ENCODE measurements at places on chromosomes 11 and 22.

- DNase-seq: no peak
Observed at GRCh38 chr11:110297076-110297725, 787 bp upstream of the RDX start.

DNA sequence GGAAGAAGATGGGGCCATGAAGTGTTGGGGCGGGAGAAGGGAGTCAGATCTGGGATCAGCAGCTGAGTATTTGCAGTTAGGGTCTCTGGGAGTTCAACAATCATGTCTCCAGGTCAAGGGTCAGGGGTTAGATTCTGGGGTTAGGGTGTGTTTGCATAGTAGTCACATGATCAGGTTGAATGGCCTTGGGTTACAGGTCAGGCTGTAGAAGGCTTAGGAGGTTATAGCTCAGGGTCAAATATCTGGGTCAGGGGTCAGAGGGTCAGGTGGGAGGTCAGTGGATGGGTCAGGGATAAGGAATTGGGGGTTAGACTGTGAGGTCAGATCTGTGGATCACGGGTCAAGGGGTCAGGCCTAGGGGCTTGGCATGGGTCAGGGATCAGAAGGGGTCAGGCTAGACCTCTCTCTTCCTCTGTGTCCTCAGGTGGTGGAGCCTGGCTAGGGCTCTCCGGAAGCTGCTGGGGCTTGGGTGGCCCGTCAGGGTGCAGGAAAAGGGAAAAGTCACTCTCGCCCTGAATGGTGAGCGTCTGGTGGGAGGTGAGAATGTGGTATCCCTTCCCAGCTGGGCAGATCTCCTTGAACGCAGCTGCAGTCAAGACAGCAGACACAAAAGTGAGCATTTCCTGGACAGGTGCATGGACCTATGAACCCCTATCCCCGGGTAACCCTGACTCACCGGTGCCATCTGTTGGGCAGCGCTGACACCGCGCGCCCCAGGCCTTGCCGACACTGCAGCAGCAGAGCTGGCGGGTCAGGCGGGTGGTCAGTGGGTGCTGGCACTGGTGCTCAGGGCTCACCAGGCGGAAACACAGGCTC, 6.4 kb downstream of the LTBP3 start:
- peak; percentile 79 for DNase-seq

DNA sequence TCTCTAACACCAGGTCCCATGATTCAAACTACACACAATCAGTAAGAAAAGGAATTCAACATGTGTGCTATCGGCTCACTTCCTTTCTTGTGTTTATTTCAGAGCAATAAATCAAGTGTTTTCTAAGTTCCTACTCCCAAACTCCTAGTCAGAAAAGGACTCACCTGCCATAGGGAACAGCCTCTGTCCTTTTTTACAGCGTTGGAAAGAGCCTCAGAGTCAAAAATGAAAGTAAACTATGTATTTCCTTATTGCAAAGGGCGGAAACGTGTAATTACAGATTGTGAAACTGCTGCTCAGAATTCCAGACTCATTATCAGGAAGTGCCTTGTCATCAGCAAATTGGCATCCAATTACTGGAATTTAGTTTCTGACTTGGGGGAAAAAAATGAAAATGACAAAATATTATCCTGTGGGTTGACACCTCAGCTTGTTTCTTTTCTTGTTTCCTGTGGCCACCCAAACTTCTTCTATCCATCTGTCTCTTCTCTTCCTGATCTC, at the start of gene CASP4:
TSS of gene CASP4 (minus strand) at position 220 of the 501 bp plus-strand sequence. CDS start at position 171, 49 bp downstream.
- DNase-seq: no peak

- DNase-seq: no peak
Observed at GRCh38 chr11:68989936-68990606, 9.3 kb upstream of the MRGPRD start.

GRCh38 chr11:914747-915501, 4.3 kb upstream of the CHID1 start:
- no peak for DNase-seq

GRCh38 chr11:8086001-8086479, 5.0 kb downstream of the TUB start:
- DNase-seq: no peak

DNA sequence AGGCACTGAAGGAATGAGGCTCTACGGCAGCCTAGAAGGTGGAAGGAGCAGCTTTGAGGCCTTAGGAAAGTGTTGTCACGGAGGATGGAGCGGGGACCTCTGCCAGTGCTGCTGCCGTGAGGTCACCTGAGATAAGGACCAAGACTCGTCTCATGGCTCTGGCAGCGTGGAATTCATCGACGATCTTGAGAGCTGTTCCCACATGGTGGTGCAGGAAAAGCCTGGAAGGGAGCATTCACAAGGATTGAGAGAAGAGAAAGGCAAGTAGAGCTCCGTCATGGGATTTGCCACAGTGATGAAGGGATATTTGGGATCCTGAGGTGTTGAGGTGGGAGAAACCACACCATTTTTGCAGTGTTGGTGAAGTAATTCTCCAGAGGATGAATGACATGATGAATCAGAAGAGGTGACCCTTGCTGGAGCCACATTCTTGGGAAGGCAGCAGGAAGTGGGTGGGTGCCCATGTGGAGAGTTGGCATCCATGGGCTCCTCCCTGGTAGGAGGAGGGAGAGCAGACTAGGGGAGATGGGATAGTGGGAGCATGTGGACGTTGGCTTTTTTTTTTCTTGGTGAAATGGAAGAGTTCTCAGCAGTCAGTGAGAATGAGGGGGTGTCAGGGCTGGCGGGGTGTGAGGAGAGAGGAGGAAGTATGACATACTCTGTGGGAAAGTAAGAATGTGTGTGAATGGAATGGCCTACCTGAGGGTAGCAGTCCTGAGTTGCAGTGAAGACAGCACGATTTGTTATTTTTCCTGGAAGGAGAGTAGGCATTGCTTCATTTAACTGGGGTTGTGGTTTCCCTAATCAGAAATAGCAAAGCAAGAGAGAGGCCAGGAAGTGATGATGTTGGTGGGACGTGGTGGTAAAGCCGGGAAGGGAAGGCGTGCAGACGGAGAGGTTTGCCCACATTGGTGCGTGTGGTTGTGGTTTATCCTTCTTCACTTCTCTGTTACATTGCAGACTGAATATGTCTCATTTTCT, 11.1 kb downstream of the PPP6R3 start:
- DNase-seq: peak; percentile 86

GRCh38 chr11:119999220-119999619, 138.7 kb downstream of the TRIM29 start:
- no peak for DNase-seq

DNA sequence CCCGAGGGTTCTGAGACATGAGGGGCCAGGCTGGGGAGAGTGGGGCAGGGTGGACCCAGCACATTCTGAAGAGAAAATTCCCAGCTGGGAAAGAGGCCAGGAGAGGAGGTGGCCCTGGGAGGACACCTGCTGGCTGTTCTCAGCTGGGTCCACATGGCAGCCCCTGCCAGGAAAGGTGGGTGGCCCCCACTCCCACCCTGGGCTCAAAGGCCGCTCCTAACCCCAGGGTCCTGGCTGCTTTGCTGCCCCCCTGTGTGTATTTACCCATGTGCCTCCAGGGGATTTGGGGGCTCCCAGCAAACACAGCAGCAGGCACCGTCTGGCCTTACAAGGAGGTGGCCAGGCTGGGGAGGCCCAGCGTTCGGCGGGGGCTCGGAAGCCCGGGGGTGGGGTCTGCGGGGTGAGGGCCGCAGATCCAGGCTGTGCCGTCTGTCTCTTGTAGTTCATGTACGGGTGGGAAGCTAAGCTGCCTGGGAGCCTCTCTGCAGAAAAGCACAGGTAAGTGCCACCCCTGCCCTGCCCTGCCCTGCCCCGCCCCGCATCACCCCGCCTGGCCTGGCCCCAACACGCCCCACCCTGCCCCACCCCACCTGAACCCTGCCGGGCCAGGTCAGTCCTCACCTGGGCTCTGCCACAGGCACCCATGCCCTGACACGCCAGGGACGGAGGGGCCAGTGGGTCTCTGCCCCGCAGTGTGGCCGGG, 10.6 kb downstream of the MUC5B start:
- peak; percentile 3 for DNase-seq

- no peak for DNase-seq
Observed at GRCh38 chr22:37607935-37608476, 628 bp upstream of the GGA1 start.

- no peak for DNase-seq
Observed at GRCh38 chr11:110098645-110099044, 5.5 kb downstream of the ZC3H12C start.

- DNase-seq: peak; percentile 45
Observed at GRCh38 chr22:41779929-41780505, 20.5 kb upstream of the CCDC134 start.

DNA sequence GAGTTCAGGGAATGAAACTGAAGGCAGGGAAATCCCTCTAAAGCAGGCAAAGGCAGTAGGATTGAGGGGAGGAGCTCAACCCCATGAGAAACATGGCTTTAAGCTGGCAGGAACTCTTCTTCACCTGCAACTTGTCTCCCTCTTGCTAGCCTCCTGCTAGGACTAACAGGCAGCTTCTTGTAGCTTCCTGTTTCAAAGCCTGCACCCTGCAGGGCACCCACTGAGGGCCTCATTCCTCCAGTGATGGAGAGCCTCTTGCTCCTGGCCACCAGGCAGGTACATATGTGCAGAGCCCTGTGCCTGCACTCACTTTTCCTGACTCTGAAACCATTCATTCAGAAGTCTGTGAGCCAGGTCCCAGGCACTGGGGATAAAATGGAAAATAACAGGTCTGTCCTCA, 137.0 kb downstream of the SERGEF start:
- DNase-seq: no peak

DNA sequence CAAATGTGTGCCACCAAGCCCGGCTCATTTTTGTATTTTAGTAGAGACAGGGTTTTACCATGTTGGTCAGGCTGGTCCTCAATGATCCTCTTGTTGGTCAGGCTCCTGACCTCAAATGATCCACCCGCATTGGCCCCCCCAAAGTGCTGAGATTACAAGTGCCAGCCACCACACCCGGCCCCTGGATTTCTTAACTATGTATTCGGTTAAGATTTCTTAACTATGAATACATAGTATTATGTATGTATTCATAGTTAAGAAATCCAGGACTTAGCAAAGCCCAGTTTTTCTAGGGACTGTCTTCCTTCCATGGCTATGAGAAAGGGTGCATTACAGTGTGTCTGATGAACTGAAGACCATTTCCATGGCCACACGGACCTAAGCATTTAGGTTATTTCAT, 1.7 kb downstream of the C11orf91 start:
- DNase-seq: no peak

- no peak for DNase-seq
Observed at GRCh38 chr11:36098087-36098486, 154.2 kb downstream of the LDLRAD3 start.

GRCh38 chr11:126039485-126040271, 23.0 kb downstream of the CDON start:
- no peak for DNase-seq

- DNase-seq: no peak
Observed at GRCh38 chr11:122172352-122173073, 56.5 kb upstream of the BLID start.

GRCh38 chr11:36417154-36417553, 92.9 kb downstream of the TRAF6 start:
- DNase-seq: no peak

DNA sequence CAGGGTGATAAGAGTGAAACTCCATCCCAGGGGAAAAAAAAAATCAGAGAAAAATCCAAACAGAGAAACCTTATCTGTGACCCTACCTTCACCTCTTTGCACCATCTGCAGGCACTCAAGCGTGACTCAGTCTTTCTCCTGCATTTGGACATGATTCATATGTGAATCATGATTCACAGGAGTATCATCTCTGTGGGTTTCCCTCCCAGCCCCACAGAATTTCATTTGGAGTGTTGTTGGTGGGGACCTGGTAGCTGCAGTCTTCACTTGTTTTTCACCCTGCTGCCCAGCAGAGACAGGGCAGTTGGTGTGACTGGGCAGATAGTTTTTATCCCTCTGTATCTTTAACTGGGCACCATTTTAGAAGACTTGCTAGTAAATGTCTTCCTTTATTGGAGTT, 75.7 kb downstream of the DEPDC5 start:
- DNase-seq: peak; percentile 76

DNA sequence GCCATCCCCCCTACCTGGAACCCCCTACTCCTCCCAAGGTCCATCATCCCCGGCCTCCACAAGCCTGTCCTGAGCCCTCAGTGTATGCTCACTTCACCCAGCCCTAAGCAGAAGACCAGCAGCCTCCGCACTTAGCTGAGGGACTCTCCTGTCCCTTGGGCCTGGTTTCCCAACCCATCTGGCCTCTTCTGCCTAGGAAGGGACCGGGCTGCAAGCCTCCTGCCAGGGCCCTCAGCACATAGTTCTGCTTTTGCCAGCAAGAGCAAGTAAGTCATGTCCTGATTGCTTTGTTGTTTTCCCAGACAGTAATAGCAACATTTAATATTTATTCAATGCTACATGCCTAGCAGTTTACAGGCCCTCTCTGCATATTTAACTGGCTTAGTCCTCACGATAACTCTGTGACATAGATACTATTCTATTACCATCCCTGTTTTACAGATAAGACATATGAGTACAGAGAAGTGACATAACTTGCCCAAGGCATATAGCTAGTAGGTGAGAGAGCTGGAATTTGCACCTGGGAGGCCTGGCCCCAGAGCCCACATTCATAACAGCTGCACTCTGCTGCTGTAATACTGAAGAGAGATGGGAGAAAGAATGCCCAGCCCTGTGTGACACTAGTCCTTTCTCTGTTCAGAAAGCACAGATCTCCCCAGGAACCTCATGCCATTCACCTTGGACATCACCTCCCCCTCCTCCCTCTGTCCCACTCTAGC, 139.2 kb downstream of the PARVA start:
- DNase-seq: no peak

DNA sequence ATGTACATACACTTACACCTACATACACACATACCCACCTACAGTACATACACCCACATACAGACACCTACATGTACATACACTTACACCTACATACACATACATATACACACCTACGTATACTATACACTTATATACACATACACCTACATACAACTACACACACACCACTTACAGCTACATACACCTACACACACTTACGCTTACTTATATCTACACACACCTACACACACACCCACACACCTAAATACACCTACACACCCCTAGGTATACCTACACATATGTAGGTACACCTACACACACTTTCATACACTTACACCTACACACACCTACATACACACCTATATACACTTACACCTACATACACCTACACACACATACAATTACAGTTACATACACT, 61.0 kb downstream of the ARHGAP8 start:
- DNase-seq: no peak

DNA sequence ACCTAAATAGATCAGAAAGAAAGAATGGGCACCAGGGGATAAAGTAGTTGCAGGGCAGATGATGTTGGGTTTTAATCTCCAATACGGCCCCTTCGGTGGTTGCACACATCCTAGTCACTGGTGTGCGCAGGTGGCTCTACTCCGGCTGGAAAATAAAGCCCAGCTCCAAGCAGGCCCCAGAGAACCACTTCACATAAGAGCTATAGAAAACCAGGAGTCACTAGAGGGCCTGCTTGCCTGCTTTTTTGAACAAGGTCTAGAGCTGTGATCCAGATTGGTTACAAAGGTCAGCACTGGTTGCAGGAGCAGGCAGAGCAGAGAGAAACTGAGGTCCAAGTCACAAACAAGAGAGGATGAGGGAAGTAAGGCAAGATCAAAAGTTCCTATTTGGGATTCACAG, 41.5 kb upstream of the MS4A8 start:
- DNase-seq: no peak

Data from activated CD4-positive, alpha-beta T cell treated with anti-CD3 and anti-CD28 coated beads for 36 hours (primary cell).